ENCODE measurements at places on chromosomes 5 and 9. TPM values are rescaled to one million over a fixed set of nuclear protein-coding genes. Genes with fewer than 3 reads are reported as not detected.
A peak's percentile ranks its signal among the peaks of the same experiment; 100 is the strongest.

GRCh38 chr5:14342306-14342705 is 199.2 kb downstream of the TRIO start:
- peaks cover 83% of the 10 kb centered on the region for H3K36me3 ChIP-seq
- H3K27ac ChIP-seq: peak overlapping the region; percentile 34
- no peaks in the 10 kb centered on the region for H3K27me3 ChIP-seq
- DNase-seq: peak; percentile 39
- H3K4me1 ChIP-seq: peaks cover 11% of the 10 kb centered on the region

Gene PCDHGA5
- 0.35 TPM for polyA plus RNA-seq

Gene IL31RA
- 0.08 TPM for polyA plus RNA-seq

DNA sequence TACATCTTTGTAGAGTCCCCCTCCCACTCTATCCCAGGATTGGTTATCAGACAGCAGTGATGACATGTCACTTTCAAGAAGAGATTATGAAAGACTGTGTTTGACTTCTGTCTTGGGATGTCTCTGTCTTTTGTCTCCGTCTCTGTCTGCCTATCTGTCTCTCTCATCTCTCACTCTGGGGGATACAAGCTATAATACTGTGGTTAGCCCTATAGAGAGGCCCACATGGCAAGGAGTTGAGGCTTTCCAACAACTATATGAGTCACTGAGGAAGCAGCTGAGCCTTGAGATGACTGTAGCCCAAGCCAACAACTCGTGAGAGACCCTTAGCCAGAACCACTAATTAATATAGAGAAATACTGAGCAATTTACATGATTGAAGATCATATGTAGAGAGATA is 284.8 kb downstream of the PDE4D start:
- H3K4me3 ChIP-seq: no peak overlapping the region
- no peaks in the 10 kb centered on the region for H3K27me3 ChIP-seq
- no peaks in the 10 kb centered on the region for H3K36me3 ChIP-seq
- H3K4me1 ChIP-seq: peaks cover 15% of the 10 kb centered on the region
- H3K27ac ChIP-seq: no peak overlapping the region

DNA sequence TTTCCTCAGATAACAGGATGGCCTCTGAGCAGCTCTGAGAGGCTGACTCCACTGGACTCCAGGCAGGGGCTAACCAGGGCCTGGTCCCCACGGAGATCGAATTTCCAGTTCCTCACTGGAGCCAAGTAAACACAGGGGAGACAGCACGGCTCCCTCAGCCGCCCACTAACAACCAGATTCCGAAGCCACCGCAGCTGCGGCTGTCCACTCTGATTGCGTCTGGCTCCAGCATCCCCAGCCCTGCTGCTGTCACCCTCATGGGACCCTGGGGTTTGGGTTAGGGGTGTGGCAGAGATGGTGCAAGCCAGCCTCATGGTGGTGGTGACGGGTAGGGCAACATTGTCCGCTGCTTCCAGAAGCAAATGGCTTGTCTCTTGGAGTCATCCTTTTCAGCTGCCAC is 172.6 kb downstream of the RGS3 start:
- DNase-seq: no peak
- peaks cover 14% of the 10 kb centered on the region for H3K4me1 ChIP-seq
- no peaks in the 10 kb centered on the region for H3K36me3 ChIP-seq

Gene VCAN
- polyA plus RNA-seq: 98.9 TPM

DNA sequence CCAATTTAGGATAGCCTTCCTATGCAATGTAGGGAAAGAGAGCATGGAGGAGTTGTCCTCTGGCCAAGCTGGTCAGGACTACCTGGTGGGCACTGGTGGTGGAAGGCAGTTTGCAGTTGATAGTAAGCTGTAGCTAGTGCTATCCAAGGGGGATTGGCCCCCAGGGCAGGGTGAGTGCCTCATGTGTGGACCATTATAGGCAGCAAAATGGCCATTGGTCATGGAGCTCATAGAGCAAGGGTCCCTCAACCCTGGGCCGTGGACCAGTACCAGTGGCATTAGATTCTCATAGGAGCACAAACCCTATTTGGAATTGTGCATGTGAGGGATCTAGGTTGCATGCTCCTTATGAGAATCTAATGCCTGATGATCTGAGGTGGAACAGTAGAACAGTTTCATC is 139.3 kb downstream of the ZSWIM6 start:
- no peak for DNase-seq
- no peak overlapping the region for H3K4me3 ChIP-seq
- no peaks in the 10 kb centered on the region for H3K36me3 ChIP-seq
- peaks cover 19% of the 10 kb centered on the region for H3K4me1 ChIP-seq
- no peak overlapping the region for H3K27ac ChIP-seq

GRCh38 chr5:142057697-142058056 is 44.9 kb upstream of the GNPDA1 start:
- H3K4me3 ChIP-seq: no peak overlapping the region
- H3K27me3 ChIP-seq: no peaks in the 10 kb centered on the region
- H3K4me1 ChIP-seq: peaks cover 24% of the 10 kb centered on the region
- no peak overlapping the region for H3K27ac ChIP-seq
- no peaks in the 10 kb centered on the region for H3K36me3 ChIP-seq

Gene CNTLN
- 4.9 TPM for polyA plus RNA-seq

GRCh38 chr5:168457542-168457941 is 28.7 kb upstream of the RARS1 start:
- H3K27me3 ChIP-seq: no peaks in the 10 kb centered on the region
- no peak overlapping the region for H3K27ac ChIP-seq
- no peaks in the 10 kb centered on the region for H3K36me3 ChIP-seq
- DNase-seq: no peak
- H3K4me3 ChIP-seq: no peak overlapping the region

Gene CDKN2B
- polyA plus RNA-seq: 8.9 TPM

DNA sequence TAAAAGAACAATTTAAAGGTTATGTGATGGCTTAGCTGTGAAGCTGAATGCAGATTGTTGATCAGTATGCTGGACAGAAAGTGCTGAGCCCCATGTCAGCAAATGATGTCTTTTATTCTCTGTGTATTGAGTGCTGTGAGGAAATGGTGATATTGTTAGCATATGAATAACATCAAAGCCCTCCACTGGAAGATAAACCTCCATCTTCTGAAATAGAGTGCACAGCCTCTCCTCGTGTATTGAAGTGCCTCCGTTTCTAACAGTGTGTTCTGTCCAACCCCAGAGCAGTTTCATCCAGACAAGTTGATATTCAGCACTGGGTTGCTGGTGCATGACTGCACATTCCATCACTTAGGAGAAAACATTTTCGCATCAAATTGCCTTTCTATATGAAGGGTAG is 242.9 kb downstream of the CSNK1G3 start:
- peak overlapping the region; percentile 54 for H3K27ac ChIP-seq
- no peaks in the 10 kb centered on the region for H3K27me3 ChIP-seq
- DNase-seq: peak; percentile 54
- peaks cover 46% of the 10 kb centered on the region for H3K4me1 ChIP-seq
- H3K4me3 ChIP-seq: peak overlapping the region; percentile 25

Gene NR6A1
- 0.16 TPM for polyA plus RNA-seq

Gene ADAMTS16
- polyA plus RNA-seq: 0.11 TPM

Gene PCDHB15
- polyA plus RNA-seq: 1.5 TPM

Gene EXOSC3
- polyA plus RNA-seq: 59.0 TPM

Gene MED7
- polyA plus RNA-seq: 22.2 TPM

DNA sequence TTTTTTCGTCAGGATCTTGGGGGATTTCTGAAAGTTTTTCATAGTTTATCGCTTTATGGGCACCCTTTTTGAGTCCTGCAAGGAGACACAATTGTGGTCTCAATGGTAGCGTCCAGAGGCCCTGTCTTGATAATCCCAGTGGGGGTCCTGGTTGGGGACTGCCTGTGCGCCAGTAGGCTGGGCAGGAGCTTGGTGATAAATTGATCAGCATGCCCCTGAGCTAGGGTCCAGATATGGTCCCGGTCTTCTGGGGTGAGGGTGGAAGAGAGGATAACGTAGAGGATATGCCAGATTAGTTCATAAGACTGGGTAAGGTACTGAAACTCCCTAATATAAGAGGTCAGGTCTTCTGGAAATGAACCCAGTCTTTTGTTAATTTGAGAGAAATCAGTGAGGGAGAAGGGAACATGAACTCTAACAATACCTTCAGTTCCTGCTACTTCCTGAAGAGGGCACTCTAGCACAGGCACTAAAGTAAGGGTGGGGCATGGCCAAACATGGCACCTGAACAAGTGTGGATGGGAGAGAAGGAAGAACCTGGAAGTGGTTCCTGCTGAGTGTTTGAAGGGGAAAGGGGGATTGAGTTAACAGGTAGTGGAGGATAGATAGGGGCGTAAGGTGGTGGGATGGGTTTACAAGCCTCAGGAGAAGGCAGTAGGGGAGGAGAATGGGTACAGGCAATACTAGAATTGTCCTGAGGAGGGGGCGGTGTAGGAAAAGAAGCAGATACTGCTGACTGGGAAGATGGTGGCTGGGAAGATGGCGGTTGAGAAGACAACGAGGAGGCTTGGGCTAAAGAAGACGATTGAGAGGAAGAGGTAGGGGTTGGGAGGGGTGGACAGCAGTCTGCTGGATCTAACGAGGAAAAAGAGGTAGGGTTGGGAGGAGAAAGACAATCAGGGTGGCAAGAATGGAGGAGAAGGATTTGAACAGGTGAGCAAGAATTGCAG is 33.8 kb upstream of the ANXA2R start:
- H3K36me3 ChIP-seq: no peaks in the 10 kb centered on the region
- H3K27me3 ChIP-seq: no peaks in the 10 kb centered on the region
- DNase-seq: peak; percentile 61
- no peak overlapping the region for H3K4me3 ChIP-seq
- no peak overlapping the region for H3K27ac ChIP-seq
- peaks cover 18% of the 10 kb centered on the region for H3K4me1 ChIP-seq

Gene RIMOC1
- polyA plus RNA-seq: 17.0 TPM

DNA sequence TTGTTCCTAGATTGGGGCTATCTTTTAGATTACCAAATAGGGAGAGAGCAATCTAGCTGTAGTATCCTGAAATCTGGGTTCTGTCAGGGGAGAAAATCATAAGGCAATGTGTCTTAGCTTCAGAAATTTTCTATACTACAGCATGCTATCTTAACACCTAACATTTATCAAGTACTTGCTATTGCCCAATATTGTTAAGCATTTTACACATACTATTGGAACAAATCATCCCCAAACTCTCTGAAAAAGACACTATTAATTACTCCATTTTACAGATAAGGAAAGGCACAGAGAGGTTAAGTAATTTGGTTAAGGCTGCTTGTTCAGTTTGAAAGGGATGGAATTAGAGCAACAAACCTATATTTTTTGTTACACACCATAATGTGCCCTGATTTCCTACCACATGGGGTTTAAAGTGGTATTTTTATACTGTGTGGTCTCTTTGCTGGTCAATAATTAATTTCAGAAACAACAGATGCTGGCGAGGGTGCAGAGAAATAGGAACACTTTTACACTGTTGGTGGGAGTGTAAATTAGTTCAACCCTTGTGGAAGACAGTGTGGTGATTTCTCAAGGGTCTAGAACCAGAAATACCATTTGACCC is 57.2 kb upstream of the RIC1 start:
- peaks cover 12% of the 10 kb centered on the region for H3K36me3 ChIP-seq
- H3K27me3 ChIP-seq: no peaks in the 10 kb centered on the region
- no peak overlapping the region for H3K27ac ChIP-seq
- H3K4me3 ChIP-seq: no peak overlapping the region
- DNase-seq: no peak

DNA sequence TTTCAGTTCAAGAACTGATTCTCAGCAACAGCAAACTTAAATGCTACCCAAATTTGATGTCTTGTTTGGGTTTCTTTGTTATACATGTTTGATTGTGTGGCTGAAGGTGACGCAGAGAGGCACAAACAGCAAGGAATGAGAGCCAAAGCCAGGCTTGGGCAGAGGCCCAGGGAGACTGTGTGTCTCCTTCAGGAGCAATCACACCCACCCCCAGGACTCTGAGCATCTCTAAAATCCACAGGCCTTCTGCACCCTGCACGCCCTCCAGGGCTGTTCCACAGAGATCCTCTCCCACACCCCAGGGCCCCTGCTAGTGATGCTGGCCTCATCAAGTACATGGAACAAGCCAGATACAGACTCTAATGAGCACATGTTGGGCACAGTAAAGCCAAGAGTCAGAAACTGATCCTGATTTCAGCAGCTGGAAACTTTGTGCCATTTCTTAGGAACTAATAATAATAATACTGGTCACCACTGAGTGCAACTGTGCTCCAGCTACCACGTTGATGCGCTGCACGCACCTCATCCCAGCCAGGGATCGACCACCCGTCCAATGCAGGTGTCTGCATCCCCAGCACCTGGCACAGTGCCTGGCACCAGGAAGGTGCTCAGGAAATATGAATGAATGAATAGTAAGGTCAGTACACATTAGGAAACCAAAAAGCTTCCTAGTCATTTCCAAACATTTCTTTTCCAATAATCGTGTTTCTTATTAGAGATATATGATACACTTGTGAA is 54.6 kb upstream of the TCF7 start:
- peaks cover 18% of the 10 kb centered on the region for H3K4me1 ChIP-seq
- peak; percentile 53 for DNase-seq
- H3K27me3 ChIP-seq: no peaks in the 10 kb centered on the region

DNA sequence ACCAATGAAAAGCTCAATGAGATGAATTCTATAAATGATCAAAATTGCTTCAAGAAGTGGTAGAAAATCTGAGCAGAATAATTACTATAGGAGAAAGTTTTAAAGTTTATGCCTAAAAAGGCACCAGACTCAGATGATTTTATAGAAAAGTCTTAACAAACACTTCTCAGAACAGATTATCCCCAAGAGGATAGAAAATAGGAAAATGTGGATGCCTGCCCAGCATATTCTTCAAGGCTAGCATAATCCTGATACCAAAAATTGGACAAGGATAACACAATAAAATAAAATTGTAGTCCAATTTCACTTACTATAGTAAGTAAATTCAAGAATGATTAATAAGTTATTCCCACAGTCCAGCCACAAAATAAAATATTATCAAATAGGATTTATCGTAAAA is 397.0 kb downstream of the NR2F1-AS1 start:
- no peak overlapping the region for H3K27ac ChIP-seq
- DNase-seq: no peak
- H3K4me3 ChIP-seq: no peak overlapping the region
- peaks cover 21% of the 10 kb centered on the region for H3K4me1 ChIP-seq

DNA sequence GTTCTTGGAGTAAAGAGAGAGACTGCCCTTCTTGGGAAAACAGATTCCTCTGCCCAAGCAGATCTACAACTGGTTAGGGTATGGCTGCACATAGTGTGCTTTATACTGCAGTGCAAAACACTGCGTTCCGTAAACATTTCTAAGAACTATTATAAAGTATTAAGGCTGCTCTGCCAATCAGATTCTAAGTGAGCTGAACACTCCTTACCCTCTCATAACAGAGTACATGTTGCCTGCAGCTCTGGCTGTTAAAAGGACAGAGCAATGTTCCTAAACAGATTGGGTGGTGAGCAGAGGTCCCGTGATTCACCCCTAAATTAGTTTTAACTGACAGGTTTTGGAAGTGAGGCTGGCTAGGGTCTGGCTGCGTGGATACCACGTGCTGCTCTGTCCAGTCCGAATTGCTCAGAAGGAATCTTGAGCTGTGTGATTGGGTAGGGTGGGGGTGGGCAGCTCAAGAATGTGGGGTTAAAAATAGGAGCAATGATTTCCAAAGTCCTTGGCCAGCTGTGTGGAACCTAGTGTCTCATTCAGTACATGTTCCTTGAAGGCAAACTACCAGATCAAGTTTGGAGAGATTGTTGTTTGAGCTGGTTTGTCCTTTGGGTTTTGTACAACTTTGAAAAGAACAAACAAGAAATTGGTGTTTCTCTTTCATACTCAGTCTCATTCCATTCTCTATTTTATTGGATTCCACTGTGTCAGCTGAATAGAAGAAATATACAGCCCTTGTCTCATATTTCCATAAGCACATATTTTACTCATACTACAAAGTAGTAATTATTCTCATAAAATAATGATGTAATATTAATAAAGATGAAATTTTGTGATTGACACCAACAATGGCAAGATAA is 497.6 kb upstream of the CD180 start:
- peak; percentile 30 for DNase-seq
- H3K4me1 ChIP-seq: peaks cover 8% of the 10 kb centered on the region
- H3K27ac ChIP-seq: no peak overlapping the region
- H3K4me3 ChIP-seq: no peak overlapping the region
